RPMI7951 (cell line): ENCODE measurements at places on chromosomes 4 and X. TPM values are rescaled to one million over a fixed set of nuclear protein-coding genes. Genes with fewer than 3 reads are reported as not detected.

DNA sequence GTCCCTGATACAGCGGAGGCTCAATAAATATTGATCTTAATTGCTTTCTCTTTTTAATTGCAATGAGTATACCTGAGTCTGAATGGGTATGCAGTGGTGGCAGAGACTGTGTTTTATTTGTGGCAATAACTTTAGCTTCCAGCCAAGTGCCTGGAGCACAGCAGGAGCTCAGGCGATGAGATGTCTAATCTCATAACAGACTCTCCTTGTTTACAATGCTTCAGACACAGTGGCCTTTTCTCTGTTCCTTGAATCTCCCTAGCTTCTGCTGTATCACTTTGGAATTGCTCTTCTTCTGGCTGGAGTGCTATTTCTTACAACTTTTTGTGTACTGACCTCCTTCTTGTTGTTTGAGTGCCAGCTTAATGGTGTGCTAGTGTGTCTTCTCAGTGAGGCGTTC is 91.5 kb upstream of the UNC5C start:
- no peak for DNase-seq

The NDNF gene
- total RNA-seq: not detected in 2 replicates

GRCh38 chr4:21769404-21770147 is 179.0 kb downstream of the KCNIP4 start:
- DNase-seq: peak; percentile 42

- peak; percentile 58 for DNase-seq
Measured at GRCh38 chrX:72046447-72046846, 85.3 kb downstream of the RTL5 start.

DNA sequence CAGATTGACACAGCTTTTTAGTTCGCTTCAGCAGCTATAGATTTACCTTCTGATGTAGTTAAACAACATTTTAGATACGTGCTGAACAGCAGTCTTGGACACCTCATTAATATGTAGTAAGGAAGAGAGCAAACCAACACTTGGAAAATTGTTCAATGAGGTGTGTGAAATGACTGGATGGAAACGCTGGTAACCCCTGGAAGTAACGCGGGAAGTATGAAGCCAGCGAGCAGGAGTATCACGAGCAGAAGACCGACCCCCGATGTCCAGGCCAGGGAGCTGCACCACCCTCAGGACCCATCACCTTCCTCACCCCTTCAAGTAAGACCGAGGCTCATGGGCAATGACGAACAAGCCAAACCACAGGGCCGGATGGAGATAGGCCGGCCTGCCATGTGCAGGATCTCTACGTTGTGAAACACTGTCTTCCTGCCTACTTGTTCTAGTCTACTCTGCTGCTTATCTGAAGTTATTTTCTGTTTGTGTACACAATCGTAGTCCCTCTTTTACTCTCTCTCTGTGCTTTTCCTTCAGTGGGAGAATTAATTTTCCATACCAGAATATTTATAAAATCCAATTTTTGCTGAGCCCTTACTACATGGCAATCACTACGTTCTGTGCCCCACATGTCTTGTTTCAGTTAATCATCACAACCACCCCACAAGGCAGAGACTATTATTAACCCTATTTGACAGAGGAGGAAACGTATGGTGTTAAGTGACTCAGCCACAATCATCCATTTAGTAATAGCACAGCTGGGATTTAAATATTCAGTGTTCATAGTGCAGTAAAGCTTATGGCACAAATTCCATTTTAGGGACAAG is 221.7 kb downstream of the APBB2 start:
- DNase-seq: peak; percentile 83

DNA sequence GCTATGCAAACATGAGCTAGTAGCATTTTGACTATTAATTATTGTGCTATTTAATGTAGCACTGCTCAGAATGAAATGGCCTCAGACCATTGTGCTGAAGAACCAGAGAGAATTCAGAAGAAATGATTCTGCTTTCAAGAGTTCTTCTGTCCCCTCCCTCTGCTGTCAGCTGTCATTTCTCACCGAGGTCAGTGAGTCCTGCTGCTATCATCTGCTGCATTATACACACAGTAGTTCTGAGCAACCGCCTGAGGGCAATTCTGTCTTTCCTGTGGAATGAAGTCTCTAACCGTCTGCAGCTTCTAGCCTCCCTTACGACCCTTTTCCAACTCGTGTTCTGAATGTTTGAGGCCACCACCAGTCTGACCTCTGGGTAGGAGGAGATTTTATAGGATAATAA is 249.4 kb downstream of the HNRNPD start:
- no peak for DNase-seq

DNA sequence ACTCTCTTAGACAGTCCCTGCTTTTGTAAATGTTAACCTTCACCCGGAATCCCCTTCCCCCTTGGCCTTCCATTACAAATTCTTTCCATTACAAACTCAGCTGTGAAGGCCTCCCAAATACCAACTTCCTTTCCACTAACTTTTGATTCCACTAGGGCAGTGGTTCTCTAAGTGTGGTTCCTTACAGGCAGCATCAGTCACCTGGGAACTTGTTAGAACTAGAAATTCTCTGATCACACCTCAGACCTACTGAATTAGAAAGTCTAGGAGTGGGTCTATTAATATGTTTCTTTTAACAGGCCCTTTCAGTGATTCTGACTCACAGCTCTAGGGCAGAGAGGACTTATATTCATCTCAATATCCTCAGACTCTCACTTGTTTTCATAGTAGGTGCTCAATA is 19.0 kb upstream of the MRPL1 start:
- DNase-seq: no peak

- DNase-seq: no peak
Measured at GRCh38 chr4:10983268-10983667, 298.7 kb upstream of the CLNK start.

GRCh38 chr4:10185518-10186227 is 69.1 kb upstream of the WDR1 start:
- DNase-seq: peak; percentile 10

The PCDH18 gene
- 6.8 and 8.9 TPM in 2 replicates for total RNA-seq

The PIM2 gene
- 21.3 and 22.0 TPM in 2 replicates for total RNA-seq

DNA sequence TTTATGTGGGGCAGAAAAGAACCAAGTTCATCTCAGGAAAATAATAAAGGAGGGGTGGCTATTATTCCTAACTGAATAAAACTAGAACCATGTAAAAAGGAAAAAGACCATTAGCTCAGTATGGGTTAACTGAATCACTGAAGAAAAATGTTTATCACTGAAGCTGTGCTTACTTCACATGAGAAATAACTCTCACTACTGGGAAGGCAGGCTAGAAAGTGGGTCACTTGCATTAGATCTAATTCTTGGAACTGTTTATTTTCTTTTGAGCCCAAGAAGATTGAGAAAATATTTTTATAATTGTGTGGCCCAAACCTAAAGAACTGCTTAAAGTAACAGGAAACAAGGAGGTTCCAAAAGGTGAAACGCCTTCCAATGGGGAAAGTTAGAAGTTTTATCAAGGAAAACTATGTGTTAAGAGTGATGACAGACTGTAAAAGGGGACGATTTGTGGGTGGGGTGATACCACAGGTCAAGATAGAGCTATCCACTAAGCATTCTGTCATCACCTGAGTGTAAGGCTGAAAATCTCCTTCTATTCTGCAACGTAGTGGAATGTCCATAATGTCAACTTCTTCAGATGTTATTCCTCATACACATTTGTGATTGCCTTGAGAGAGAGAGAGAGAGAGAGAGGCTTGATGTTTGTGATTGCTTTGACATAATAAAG is 1083.5 kb downstream of the PCDH7 start:
- DNase-seq: no peak

DNA sequence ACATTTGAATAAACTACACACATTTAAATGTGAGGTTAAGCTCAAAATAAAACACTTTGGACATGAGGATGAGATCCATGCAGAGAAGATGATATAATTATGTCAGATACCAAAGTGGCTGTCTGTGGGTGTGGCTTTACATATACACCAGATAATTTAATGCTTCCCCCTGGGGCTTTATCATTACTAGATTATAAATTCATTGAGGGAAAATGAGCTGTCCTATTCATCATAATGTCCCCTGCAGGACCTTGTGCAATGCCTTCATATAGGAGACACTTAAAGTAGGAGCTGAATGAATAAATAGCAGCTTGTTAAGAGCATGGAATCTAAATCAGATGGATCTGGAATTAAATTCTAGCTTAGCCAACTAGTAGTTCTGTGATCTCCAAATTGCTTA is 49.7 kb downstream of the OTC start:
- DNase-seq: no peak

- peak; percentile 35 for DNase-seq
Measured at GRCh38 chr4:52377563-52377962, 281.5 kb downstream of the USP46 start.

- no peak for DNase-seq
Measured at GRCh38 chrX:14920196-14920595, 47.0 kb downstream of the MOSPD2 start.

GRCh38 chr4:185810746-185811508 is 1.1 kb downstream of the SORBS2 start:
- DNase-seq: peak; percentile 9

GRCh38 chr4:90219822-90220221 is 92.6 kb downstream of the CCSER1 start:
- DNase-seq: no peak
